Dermis blood vessel endothelial cell (primary cell): ENCODE measurements at places on chromosomes 16 and 17. TPM values are rescaled to one million over a fixed set of nuclear protein-coding genes. Genes with fewer than 3 reads are reported as not detected.

Gene GP1BA
- not detected in 2 replicates for total RNA-seq

Gene TPSAB1
- not detected in 2 replicates for total RNA-seq

Gene KRTAP17-1
- not detected in 2 replicates for total RNA-seq

Gene C16orf87
- total RNA-seq = 10.9 and 11.2 TPM in 2 replicates

Gene CCR7
- total RNA-seq = under 0.01 and 0.33 TPM in 2 replicates

DNA sequence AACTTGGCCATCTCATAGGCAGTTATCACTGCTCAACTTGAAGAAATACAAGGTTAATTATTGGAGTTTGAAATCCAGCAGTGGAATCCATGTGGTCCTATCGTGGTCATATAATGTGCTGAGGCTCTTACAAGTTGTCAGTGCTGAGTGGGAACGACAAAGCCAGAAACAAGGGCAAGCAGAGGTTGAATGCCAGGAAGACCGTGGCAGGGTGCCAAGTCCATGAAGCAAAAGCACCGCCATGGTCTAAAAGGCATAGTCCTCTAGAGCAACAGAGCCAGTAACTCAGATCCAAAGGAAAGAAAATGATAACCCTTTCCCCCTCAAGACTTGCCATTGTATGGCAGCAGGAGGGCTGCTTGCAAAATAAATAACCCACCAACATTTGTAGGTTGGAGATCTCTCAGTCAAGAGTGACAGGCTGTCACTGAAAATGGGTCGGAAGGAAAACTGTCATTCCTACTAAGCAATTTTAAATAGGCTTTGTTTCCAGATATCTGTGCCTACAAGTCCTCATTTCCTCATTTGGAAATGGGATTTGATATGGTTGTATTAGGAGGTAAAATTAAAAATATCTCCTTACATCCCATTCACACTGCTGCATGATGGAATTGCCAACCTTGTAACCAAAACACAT, 36.4 kb upstream of the HSBP1 start:
- DNase-seq = peak; percentile 86

DNA sequence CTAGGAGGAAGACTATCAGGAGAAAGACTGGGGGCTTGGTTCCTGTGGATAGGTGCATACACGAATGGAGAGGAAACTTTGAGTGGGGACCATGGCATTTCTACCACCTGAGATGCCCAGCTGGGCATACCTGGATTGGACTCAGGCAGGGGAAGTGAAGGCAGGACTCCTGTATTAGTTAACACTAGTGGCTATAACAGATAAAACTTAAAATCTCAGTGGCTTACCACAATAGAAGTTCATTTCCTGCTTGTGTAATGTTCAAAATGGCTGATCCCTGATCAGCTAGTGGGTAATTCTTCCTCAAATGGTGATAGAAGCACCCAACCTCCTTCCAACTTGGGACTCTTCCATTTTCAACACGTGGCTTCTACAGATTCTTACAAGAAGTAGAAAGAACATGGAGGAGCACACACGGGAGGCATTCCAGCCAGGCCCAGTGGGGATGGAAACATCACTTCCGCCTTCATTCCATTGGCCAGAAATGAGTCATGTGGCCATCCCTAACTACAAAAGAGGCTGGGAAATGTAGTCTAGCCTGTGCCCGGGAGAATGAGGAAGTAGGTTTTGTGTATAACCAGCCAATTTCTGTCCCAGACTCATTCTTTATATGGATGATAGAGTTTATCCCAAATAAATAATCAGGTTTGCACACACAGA, 112.1 kb downstream of the UTP18 start:
- DNase-seq = peak; percentile 81

GRCh38 chr16:68328860-68329390, 18.1 kb downstream of the PRMT7 start:
- DNase-seq = no peak

DNA sequence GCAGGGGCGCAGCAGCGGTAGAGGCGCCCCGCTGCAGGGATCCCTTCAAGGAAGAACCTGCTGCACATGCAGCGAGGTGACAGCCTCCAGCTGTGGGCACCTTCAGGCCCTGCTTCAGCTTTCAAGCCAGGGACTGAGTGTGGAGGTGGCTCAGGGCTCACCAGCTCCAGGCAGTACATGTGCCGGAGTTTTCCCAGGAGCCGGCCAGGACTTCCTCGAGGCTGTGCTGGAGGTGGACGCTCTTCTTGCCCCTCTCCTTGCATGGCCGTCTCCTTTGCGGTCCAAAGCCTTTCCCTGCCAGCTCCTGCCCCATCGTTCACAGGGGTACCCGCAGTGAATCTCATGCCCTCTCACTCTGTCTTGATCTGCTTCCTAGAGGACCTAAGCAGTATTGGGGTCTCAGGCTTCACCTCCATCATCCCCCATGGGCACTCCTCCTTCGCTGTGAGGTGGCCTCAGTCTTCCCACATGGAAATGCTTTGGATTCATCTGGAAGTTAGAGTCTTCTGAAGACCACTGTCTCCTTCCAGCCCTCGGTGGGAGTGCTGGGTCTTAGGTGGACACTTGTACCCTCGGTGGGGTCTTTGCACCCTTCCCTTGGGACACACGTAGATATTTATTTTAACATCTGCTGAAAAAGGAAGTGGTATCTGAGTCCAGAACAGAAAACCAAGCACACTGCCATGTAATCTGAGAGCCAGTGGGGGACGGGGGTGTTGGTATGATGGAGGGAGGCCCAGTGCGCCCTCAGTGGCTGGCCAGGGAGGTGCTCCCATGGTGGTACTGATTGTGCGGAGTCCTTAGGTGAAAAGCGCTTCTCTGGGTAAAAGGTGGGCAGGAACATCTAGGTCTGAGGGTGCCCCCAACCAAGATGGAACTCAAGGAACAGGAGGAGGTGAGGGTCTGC, 7.0 kb downstream of the XYLT2 start:
- DNase-seq = no peak

DNA sequence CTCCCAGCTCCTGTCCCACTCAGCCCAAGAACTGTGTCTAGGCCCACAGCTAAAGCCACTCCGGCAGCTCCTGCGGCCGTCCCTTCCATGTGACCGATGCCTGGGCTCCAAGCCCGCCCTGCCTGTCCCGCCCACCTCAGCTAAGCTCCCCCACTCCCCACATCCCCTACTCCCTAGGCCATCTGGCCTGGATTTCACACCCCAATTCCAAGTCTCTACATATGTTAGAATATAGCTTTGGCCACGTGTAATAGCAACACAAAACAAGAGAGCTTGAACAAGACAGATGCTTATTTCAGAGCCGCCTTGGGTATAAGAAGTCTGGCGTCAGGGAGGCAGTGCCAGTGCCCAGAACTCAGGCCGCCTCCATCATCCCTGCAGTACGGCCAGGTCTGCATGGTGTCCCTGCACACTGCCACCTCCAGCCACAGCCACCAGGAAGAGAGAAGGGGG, 30.0 kb upstream of the USP22 start:
- no peak for DNase-seq

DNA sequence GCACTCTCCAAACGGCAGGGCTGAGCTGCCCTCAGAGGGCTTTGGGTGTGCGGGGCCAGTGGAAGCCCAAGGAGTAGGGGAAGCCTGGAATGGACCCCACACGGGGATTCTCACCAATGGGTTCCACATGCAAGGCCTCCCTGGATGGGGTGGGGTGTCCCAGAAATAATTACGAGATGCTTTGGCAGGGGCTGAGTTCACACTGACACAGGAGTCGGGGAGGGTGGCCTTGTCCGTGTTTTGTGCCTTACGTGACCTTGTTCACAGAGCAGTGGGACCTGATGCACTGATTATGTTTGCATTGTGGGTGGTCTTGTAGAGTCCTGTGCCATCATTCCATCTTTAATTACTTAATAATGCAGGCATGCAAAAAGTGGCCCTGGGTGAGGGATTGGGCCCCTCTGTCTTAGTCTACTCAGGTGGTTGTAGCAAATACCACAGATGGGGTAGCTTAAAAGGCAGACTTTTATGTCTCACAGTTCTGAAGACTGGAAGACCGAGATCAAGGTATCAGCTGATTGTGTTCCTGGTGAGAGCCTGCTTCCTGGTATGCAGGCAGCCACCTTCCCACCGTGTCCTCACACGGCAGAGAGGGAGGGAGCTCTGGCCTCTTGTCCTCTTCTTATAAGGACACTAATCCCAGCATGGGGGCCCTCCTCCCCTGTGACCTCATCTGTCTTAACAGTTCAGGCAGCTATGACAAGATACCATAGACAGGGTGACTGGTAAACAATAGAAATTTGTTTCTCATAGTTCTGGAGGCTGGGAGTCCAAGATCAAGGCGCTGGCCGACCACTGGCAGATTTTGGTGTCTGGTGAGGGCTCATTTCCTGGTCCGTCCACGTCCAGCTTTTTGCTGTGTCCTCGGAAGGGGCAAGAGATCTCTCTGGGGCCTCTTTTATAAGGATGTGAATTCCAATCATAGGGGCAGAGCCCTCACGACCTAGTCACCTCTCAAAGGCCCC, 239.4 kb downstream of the IRF8 start:
- no peak for DNase-seq

DNA sequence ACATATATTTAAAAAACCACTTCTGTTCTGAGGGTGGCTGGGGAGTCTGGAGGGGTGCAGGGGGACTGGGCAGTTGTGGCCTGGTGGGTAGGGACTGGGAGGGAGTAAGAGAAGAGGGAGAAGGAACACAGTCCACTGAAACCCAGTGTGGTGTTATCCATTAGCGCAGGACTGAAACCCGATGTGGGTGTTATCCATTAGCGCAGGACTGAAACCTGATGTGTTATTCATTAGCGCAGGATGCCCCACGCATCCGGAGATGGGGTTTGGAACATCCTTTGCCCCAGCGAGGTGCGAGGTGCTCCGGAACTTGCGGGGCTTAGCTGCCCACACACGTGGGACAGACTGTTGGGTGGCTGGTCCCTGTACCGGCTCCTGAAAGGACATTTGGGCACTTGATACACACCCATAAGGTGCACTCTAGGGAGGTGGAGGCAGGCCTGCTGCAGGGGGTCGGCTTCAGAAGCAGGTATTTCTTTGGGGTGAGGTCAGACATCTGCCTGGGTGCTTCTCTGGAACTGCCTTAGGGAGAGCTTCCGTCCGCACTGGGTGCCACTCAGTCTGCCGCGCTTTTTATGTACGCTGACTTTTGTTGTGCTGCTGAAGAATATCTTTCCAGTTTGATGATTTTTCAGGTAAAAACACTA, 20.3 kb upstream of the FASN start:
- DNase-seq = no peak

DNA sequence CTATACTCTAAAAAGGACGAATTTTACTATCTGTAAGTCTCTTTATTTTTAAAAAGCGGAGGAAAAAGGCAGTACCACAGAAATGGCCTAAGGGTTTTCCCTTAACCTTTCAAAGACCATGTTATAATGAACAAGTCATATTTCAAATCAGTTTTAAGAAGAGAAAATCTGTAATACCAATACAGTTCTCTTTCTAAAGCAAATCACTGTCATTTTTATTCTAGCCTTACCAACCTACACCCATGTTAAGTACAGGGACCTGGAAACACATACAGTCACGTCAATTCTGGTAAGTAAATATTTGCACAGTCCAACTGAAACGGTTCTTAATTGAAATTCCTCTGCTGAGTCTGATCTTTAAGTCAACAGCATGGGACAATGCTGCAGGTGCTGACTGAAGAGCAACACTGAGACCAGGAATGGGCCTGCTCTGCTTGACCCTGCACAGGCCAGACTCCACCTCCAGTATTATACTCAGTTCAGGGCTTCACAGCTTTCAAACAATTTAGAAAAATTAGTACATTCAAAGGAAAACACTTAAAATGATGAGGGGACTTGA, 20.2 kb downstream of the MBTPS1 start:
- DNase-seq = no peak

- DNase-seq = no peak
Observed at GRCh38 chr16:59148769-59149155, 414.6 kb upstream of the GOT2 start.

DNA sequence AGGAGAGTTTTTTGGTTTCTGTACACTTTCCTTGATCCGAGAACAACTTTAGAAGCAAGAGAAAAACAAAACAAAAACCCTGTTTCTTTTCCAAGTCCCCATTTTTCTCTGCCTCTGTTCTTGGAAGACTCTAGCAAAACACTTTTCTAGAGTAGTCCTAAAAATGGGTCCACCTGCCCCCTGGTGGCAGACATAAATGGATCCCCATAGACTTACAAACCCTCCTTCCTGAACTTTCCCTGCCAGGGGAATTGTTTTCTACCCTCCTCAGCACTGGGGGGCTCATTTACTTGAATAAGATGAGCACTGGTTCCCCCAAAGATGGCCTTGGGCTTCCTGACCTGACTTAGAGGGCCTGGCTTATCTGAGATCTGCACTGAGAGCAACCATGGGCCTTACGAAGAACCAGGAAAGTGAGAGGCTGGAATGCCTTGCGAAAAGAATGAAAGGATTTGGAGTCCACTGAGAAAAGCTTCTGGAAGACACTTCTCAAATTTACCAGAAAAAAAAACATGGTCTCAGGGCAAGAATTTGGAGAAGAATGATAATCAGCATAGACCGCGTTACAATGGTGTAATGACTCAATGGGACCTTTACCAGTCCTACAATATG, 48.0 kb upstream of the CDYL2 start:
- peak; percentile 75 for DNase-seq

DNA sequence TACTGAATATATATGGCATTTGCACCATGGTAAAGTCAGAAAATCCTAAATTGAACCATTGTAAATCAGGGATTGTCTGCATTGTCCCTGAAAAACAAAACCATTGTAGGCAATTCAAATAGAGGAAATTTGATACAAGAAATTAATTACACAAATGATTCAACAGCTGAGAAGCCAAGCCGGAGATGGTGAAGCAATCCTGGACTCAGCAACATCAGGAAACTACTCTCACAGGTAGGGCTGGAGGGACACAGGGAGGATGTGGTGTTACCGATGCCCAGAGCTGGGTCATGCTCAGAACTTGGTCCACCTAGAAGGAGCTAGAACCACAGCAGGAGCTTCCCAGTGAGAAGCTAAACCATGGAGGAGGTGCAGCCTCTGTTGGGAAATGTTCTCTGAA, 18.5 kb upstream of the SCNN1B start:
- DNase-seq = no peak

DNA sequence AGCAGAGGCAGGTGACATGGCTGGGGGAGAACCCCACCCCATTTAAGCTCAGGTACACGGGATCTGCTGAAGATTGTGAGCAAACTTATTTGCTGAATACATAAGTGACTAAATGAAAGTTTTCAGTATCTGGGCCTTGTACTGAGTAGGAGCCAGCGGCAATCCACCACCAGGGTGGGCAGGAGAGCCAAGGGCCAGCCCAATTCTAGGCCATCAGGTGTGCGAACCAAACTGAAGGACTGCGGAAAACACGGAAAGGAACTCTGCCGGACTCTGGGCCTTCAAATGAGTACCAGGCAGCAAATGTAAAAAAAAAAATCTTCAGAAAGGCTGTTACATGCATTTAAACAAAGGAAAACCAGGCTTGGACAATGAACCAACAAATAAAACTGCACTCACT, 19.7 kb downstream of the ARHGAP17 start:
- DNase-seq = no peak

GRCh38 chr16:67677712-67678111, 11.1 kb downstream of the C16orf86 start:
- DNase-seq = no peak

DNA sequence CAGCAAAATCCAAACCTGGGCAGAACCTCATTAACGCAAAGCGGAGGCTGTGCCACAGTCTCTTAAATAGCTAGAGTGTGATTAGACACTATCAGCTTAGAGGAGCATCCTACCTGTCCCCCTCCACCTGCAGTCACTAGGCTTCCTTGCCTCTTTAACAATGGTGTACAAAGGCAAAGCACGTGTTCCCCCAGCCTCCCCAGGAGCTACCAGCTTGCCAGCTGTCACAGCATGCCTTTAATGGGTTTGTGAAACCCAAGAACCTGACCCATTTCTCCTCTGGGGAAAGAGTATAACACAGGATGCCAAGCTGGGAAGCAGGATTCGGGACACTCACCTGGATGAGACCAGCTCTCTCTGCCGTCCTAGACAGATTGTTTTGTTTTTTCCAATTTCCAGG, 37.2 kb upstream of the TBX2 start:
- no peak for DNase-seq
